ENCODE measurements at places on chromosomes 2 and 18.

DNA sequence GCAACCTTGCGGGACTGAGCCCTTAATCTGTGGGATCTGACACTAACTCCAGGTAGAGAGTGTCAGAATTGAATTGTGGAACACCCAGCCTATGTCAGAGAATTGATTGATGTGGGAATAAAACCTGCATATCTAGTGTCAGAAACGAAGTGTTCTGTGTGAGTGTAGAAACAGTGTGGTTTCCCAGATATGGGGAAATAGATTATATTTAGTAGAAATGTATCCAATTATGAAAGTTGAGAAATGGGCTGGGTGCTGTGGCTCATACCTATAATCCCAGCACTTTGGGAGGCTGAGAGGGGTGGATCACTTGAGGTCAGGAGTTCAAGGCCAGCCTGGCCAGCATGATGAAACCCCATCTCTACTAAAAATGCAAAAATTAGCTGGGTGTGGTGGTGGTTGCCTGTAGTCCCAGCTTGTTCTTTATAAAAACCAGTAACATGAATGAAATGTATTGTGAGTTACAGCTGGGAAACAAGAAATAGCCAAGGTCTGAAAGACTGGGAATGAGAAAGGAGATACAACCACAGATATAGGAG lies 4.3 kb upstream of the TP53I3 start:
- no peak for DNase-seq

DNA sequence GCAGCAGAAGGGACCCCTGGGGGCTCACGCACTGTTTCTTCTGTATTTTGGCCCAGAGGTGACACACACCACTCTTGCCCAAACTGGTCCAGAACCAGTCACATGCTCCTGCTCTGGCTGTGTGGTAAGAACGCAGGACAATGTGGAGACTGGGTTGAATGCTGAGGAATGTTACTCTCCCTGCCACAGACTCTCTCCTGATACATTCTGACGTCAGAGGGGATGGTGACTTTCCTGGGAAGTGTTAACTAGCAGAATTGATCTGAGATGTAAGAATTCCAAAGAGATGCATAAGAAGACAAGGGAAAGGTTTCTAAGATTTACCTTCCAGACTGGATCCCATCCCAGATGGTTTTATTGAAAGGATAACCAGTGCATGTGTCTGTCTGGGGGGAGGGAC lies 100.8 kb downstream of the ASB1 start:
- no peak for DNase-seq

- DNase-seq = no peak
These were observed 13.3 kb downstream of the CD28 start for GRCh38 chr2:203719456-203720410.

GRCh38 chr2:138670734-138671133 lies 109.5 kb downstream of the NXPH2 start:
- DNase-seq = no peak

GRCh38 chr2:170685591-170685990 lies 29.5 kb upstream of the SP5 start:
- DNase-seq = no peak

- DNase-seq = no peak
These were observed 119.5 kb downstream of the LIPG start for GRCh38 chr18:49681387-49681786.

DNA sequence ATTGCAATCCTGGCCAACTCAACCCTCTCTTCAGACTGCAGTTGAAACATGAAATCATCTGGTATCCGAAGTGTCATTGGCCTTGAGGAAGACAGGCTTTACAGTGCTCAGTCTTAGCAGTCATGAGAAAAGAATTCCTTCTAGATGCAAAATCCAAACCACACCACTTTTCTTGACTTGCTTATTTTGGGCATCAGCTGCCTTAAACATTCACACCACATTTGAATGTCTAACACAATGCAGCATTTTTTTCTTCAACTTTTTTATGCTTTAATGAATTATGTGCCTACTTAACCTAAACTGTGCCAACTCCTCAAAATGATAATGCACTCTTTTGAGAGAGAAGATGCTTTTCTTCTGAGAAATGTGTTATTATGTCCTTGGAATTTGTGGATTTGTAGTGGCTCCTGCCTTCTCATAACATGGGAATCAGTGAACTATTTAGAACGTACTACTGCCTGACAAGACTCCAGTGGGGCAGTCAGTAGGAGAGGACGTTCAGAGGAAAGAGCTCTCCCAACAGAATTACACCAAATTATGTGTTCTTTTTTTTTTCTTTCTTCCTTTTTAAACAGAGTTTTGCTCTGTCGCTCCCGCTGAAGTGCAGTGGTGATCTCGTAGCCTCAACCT lies 3.2 kb upstream of the FAM98A start:
- DNase-seq = no peak

GRCh38 chr2:159177957-159178356 lies 108.5 kb downstream of the WDSUB1 start:
- no peak for DNase-seq

DNA sequence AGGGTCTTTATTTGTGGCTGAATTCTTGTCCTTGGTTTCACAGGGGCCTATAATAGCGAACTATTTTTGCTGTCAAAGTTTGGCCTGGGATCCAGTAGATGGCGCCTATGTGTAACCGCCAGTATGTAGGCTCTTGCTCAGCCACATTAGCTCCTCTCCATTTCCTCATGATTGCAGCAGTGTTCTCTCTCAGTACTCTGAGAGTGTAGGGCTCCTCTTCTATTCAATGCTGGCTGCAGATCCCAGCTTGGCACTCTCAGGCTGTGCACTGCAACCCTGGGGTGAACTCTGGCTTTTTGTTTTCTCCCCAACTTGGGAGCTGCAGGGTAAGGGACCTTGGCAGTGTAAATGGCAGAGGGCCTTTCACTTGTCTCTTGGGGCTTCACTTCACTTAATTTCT lies 344.6 kb upstream of the CHAC2 start:
- DNase-seq = no peak

GRCh38 chr2:60867848-60868247 lies 13.5 kb upstream of the REL start:
- no peak for DNase-seq

DNA sequence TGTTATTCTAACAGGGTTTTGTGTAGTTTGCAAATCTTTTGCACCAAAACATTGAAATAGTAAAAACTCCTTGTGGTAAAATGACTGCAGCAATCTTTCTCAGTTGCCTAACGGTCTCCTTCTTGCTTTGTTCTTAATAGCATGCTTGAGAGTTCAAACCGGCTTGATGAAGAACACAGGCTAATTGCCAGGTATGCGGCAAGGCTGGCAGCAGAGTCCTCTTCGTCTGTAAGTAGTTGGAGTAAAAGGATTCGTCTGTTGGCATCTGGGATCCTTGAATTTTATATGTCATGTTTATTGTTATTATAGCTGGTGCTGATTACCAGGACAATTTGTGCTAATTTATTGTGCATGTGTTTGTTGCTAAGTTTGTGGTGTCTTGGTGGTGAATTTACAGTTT lies 138.1 kb downstream of the DTNA start:
- no peak for DNase-seq

DNA sequence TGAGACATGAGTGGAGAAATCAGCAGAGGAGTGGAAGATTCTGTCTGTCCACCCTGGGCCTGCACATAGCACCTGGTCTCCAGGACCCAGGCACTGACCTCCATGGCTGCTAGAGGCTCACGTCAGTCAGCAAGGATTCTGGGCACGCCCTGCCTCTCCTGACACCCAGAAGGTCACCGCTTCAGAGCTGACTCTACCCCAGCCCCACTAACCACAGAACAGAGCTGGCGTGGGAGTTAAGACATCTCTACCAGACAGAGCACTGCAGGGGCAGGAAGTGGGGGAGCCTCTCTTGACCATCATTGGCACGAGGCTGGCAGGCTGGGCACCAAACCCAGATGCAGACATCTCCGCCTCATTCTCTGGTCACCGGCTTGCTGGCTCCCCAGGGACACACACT lies 3.0 kb downstream of the ADCY3 start:
- no peak for DNase-seq

DNA sequence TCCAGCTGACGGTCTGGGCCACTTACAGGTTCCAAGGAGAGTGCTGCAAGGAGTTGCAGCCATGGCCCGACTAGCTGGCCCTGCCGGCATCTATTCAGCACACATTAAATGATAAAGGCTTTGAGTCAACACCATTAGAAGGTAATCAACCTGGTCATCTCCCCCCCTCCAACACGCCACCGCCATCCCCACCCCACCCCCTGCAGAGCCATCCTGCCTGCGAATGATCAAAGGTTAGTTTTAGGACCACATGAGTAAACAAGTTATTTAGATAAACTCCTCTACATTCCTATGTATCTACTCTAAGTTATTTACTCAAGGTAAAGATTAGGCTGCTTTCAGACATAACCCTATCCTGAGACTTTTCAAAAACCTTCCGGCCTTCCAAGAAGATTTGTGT lies 349.3 kb upstream of the SLC39A10 start:
- DNase-seq = no peak

DNA sequence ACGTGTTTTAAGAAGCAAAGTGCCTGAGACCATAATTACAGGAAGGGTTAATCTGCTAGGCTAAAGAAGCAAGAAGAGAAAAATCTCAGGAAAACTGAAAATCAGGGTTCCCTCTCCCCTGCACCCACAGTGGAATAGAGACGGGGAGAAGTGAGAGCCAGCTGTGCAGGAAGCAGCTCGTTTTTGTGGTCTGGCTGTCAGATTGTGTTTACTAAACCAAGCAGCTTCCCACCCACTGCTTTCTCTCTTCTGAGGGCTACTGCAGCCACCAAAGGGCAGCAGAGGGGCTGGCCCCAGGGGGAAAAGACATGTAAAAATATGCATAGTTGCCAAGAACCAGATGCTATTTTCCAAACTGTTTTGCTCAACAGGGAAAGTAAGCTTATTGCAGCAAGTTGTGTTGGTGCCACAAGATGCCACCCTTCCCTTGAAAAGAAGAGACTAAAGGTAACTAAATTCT lies 72.6 kb upstream of the THUMPD2 start:
- no peak for DNase-seq

- DNase-seq = no peak
These were observed 1.4 kb downstream of the ST8SIA5 start for GRCh38 chr18:46755315-46756024.

DNA sequence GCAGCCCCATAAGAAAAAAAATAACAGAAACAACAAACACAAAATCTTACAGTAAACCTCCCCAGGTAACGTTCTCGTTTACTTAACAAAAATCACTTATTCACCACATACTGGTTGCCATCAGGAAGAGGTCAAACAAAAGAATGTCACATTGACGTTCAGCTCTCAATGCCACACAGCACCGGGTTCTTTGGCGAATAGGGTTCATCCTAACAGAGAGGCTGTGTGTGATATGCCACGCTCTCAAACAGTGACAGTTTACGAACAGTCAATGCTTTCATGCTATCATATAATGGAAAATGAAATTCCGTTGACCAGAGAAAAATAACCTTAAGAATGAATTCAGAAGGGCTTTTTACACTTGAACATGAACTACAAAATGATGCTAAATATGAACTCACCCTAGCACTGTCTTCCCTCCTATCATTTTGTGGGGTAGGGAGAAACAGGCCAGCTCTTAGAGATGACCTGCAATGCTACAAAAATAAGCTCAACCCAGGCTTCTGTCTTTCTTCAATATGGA lies 2.0 kb downstream of the TMEM163 start:
- no peak for DNase-seq

GRCh38 chr2:128361376-128362131 lies 42.9 kb upstream of the HS6ST1 start:
- no peak for DNase-seq

DNA sequence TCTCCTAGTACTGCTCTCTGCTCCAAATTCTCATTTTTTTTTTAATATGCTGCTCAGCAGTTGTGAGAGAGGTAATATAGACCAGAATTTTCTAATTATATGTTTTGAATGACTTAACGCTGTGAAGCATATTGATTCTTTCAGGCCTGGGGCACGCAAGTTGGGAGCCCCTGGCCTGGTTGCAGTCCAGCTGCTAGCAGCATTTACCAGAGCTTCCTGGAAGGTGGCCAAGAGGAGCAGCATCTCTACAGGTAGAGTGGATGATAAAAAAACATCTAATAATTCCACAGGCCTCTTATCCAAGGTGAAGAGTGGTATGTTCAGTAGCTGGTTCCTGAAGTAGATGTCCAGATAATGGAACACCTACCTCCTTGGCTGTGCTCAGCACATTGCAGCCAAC lies 7.3 kb upstream of the UGP2 start:
- DNase-seq = no peak

- no peak for DNase-seq
These were observed 56.7 kb downstream of the GALNT14 start for GRCh38 chr2:31081492-31081891.

GRCh38 chr2:25936889-25937545 lies 45.3 kb downstream of the KIF3C start:
- no peak for DNase-seq

DNA sequence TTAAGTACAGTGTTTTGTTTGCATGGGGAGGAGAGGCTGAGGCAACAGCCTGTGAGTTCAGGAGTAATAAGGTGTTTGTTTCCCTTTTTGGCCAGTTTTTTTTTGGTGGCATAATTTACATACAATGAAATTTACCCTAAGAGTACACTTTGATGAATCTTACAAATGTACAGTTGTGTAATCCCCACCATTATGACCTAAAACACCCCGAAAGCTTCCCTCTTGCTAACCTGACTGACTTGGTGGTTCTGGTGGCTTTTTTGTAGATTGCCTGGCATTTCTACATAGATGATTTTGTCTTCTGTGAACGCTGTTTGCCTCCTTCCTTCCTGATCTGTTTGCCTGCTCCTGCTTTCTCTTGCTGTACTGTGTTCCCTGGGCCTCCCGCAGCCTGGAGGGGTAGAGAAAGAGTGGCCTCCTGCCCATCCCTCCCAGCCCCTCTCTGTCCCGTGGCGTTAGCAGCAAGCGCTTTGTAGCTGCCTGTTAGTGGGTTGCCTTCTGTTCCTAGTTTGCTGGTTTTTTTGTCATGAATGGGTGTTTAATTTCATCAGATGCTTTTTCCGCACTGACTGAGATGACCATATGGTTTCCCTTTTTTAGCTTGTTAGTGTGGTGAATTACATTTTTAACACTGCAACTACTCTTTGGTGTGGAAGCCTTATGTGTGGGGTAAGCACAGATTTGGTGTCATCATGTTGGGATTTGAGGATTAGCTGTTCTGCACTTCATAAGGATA lies 32.1 kb downstream of the ASAP2 start:
- no peak for DNase-seq

Measured in GOT3 (cell line).